ENCODE measurements at places on chromosomes 3 and 15.

DNA sequence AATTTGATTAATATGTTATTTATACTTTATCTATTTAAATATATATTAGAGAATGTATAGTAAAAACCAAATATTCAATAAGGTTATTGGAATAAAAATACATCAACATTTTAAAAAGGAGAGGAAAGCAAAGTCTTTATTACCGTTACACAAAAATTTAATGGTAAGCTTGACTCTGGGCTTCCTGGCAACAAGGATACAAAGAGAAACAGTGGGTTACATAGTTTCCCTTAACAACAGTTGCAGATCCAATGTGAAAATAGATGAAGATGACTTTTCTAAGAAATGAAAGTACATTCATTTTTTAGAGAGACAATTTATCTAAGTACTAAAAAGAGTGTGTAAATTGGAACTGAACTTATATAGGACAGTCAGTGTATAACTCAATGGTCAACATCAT, 6.0 kb upstream of the PHLDB2 start:
- no peak for DNase-seq

DNA sequence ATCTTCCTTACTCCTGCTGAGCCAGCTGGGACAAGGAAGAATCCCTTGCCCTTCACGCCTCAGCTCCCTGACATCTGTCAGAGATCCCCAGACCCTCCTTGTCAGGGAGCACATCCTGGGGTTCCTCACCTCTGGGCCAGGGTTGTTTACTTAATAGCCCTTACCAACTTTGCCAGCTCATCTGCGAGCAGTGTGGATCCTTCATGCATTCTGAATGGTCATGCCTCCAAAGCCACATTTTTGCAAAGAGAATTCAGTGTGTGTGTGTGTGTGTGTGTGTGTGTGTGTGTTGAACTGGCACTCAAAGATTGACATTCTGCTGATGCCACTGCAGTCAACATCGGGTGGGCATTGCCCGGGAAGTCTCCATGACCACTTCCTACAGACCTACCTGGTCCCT, 112.6 kb downstream of the SLC49A4 start:
- DNase-seq: no peak

DNA sequence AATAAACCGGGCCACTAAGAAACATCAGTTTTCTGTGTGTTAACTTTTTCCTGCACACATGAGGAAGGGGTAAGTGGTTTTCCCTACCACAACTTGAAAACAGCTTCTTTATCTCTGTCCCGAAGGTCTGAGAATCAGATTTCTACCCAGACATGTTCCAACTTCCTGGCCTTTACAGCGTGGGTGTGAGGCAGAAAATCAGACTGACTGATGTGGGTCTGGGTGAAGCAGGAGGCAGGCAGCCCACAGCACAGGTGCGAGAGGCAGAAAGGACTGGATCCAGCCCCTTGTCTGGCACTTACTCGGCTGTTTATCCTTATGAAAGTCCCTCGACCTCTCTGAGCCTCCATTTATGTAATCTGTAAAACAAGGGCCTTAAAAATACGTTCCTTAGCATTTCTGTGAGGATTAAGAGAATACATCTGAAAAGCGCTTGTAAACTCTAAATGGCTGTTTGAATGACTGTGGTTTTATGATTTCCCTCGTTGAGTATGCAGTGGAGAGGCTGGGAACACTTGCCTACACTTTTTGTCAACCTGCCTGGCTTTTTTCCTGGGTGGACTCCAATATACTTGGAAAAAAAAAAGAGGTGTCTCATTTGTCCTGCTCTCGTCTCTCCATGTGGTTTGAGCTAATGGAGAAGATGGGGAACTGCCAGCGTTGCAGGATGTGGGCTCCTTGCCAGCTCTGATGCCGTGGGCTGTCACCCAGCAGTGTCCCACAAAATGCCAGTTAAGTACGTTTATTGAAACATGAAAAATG, 3.1 kb downstream of the AGBL1 start:
- no peak for DNase-seq

- no peak for DNase-seq
Observed at GRCh38 chr3:41064526-41064925, 134.8 kb upstream of the CTNNB1 start.

GRCh38 chr3:71542521-71543370, 40.8 kb downstream of the FOXP1 start:
- DNase-seq: no peak

DNA sequence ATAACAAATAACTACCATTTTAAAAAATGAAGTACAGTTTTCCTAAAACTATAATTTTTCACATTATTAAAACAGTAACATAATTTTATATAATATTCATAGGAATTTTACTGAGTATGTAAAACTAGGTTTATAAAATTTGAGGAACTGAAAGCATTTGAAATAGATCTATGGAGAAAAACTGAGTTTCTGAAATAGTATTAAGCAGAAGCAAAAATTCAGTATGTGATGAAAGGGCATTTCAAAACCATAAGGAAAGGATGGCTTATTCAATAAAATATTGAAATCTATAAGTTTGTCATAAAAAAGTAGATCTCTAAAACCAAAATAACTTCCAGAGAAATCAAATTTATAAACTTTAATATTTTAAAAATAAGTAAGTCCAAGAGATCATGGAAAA, 53.4 kb downstream of the GBE1 start:
- DNase-seq: no peak

GRCh38 chr3:184889312-184889904, 77.4 kb downstream of the VPS8 start:
- DNase-seq: no peak

GRCh38 chr3:42704136-42704841, 1.7 kb upstream of the HHATL start:
- no peak for DNase-seq

- no peak for DNase-seq
Observed at GRCh38 chr3:73611176-73611575, 13.6 kb downstream of the PDZRN3 start.

- no peak for DNase-seq
Observed at GRCh38 chr3:135987661-135988060, 22.1 kb downstream of the PPP2R3A start.

GRCh38 chr3:27657871-27658270, 64.3 kb downstream of the EOMES start:
- DNase-seq: no peak

- no peak for DNase-seq
Observed at GRCh38 chr15:93017526-93017925, 71.5 kb downstream of the RGMA start.

DNA sequence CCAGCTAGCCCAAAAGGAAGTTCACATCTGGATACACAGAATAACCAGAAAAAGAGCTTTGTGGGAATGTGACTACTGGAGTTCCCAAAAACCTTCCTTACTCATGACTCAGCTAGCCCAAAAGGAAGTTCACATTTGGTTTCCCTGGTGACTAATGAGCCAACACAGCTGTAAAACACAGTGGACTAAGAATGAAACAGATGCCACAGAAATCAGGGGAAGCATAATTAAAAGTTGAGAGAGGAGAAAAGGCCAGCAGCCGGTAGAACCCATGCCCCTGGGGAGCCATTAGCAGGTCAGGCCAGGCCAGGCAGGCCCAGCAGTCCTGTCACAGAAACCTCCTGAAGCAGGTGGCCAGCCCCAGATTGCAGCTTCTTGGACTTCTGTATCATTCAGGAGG, 130.3 kb downstream of the GHSR start:
- no peak for DNase-seq

DNA sequence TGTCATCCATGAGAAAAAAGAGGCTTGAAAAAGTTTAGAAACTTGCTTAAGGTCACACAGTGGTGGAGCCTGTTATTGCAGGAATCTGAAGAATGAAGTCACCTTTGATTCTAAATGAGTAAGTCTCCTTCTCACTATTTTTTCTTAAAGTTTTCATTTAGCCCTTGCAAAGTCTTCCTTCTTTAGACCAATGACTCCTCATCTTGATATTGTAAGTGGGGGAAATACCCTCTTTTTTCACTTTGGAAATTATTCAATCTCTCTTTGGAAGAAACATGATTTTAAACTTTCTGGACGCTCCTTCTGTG, 787 bp upstream of the SLMAP start:
- DNase-seq: no peak

All from stimulated activated CD8-positive, alpha-beta memory T cell treated with anti-CD3 and anti-CD28 coated beads, Interleukin-2, amount 100 ng/mL, for 48 hours (primary cell).